ENCODE measurements at places on chromosomes 1 and 21.

- DNase-seq: no peak
These were observed 113.4 kb downstream of the DISP1 start for GRCh38 chr1:222928212-222928611.

GRCh38 chr1:218211241-218211640 lies 73.9 kb upstream of the RRP15 start:
- peak; percentile 25 for DNase-seq

- DNase-seq: no peak
These were observed 149.9 kb downstream of the ZNF326 start for GRCh38 chr1:90144820-90145219.

DNA sequence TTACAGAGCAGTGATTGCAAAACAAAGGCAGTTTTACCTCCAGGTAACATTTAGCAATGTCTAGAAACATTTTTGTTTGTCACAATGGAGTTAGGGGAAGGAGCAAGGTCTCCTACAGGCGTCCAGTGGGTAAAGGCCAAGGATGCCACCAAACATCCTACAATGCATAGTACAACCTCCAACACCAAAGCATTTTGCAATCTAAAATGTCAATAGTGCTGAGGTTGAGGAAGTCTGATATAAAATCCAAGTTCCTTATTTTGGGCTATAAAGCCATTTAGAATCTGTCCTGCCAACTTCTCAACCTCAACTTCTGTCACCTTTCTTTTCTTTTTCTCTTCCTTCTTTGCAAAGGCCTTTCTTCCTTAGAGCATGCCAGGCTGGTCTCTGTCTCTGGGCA lies 111.2 kb downstream of the FASLG start:
- DNase-seq: no peak

- no peak for DNase-seq
These were observed 116.3 kb upstream of the CACYBP start for GRCh38 chr1:174883409-174883808.

- DNase-seq: no peak
These were observed 61.8 kb upstream of the PTGFRN start for GRCh38 chr1:116847688-116848531.

DNA sequence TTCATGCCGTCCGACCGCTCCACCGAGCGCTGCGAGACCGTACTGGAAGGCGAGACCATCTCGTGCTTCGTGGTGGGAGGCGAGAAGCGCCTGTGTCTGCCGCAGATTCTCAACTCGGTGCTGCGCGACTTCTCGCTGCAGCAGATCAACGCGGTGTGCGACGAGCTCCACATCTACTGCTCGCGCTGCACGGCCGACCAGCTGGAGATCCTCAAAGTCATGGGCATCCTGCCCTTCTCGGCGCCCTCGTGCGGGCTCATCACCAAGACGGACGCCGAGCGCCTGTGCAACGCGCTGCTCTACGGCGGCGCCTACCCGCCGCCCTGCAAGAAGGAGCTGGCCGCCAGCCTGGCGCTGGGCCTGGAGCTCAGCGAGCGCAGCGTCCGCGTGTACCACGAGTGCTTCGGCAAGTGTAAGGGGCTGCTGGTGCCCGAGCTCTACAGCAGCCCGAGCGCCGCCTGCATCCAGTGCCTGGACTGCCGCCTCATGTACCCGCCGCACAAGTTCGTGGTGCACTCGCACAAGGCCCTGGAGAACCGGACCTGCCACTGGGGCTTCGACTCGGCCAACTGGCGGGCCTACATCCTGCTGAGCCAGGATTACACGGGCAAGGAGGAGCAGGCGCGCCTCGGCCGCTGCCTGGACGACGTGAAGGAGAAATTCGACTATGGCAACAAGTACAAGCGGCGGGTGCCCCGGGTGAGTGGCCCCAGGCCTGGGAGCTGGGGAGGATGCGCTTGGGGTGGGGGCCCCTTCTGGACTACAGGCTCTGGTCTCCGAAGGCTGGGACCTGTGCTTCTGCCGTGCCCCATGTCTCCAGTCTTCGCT lies 1.1 kb downstream of the SKI start:
- DNase-seq: no peak

DNA sequence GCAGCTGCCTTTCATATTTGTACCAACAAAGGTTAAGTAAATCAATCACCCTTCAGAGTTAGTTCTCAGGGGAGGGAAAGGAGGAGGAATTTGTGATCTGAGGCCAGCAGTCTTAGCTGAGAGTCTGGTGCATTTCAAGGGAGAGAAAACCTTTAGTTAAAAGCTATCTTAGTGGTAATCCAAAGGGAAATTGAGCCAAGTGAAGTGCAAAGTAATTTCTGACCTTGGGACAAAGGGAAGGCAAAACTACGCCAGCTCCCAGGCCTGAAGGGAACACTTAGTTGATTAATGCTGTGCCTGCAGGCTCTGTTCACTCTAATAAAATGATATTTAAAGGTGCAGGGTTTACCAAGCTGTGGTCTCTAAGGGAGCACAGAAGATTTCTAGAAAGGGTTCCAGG lies 23.1 kb upstream of the FMOD start:
- no peak for DNase-seq

- no peak for DNase-seq
These were observed 22.9 kb downstream of the LCA5L start for GRCh38 chr21:39422527-39423241.

- DNase-seq: no peak
These were observed 90.1 kb upstream of the ROR1 start for GRCh38 chr1:63683759-63684158.

GRCh38 chr1:179984101-179984500 lies 29.5 kb downstream of the CEP350 start:
- DNase-seq: no peak

DNA sequence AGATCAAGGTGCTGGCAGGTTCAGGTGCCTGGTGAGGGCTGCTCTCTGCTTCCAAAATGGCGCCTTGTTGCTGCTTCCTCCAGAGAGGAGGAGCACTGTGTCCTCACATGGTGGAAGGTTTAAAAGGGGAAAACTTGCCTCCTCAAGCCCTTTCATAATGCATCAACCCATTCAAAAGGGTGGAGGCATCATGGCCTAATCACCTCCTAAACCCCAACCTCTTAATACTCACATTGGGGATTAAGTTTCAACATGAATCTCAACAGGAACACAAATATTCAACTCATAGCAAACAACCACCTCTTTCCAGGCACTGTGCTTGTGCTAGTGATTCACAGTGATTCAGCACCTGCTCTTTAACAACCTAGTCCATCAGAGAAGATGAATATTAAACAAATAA lies 4.2 kb downstream of the S100A12 start:
- DNase-seq: no peak

DNA sequence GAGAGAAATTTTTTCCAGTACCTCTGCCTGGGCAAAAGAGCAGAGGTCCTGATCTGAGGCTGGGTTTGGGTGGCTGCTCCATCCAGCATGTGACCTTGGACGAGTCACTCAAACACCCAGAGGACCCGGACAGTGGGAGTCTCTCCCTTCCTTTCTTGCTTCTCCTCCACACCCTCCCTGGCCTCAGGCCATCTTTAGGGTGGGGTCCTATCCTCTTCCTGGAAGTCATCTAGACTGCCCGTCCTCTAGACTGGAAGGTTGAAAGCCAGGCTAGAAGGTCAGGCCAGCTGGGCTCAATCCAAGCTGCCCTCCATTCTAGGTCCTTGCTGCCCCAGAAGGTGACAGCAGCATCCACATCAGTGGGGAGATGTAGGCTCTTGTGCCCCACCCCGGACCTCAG lies 599.5 kb downstream of the MATN1 start:
- DNase-seq: no peak

DNA sequence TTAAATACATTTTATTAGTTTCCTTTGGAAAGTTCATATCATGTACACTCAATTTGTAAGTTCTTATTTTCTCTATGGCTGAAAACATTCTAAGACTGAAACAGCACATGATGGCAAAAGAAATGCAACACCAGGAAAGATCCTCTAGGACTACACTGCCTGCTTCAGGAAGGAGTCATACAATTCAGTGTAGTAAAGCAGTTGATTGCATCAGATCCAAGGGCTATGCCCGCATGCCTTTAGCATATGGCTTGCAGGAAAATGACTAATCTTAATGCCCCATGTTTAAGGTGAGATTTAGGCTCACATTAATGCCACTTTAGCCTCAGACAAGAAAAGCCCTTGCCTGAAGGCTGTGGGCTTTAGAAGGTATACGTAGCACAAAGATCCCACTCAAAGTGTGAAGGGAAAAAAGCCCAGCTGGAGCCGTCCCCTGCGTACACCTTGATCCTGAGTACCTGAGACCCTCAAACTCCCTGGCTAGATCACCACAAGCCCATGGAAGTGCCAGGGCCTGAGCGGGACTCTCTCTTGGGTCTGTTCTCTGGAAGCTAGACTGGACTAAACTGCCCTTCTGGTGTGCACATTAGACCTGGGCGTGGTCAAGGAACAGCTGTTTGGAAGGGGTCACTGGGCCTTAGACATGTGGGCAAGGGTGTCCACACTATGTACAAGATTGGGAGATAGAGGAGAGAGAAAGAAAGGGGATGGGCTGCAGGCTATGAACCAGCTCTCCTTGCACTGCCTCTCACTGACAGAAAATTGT lies 52.9 kb downstream of the ESRRG start:
- no peak for DNase-seq

DNA sequence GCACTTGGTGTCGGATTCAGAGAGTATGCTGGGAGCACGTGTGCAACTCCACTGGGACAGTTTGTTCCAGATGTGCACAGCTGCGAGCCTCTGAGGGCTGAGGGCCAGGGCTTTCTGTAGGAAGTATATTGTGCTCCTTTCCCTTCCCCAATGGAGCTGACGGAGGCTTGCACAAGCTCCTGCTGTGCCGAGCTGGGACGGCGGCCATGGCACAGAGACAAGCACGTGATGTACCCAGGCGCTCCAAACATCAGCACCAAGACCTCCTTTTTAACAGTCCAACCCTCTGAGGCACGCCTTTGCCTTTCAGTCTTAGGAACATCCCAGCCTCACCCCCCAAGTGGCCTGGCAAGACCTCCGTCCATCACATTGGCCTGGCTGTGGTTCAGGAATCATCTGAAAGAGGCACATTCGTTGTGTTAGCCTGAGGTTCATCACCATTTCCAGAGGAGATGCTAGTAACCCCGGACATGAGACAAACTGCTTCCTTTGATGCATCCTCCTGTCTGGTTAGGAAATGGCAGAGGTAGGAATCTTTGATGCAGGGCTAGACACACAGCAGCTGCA lies 339.2 kb upstream of the KAZN start:
- no peak for DNase-seq

DNA sequence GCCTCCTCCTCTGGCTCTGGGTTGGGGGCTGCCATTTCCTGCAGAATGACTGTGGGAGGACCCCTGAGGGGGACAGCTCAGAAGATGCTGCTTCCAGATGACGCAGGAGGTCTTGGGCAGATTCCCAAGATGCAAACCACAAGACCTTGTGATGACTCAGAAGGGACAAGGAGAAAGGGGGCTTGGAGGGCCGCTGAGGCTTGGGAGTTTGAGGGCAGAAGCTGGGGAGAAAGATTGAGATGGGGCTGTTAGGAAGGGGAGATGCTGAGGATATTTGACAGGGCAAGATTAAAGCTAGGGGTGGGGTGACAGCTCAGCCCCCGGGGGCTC lies 7.5 kb downstream of the PTPRU start:
- no peak for DNase-seq

DNA sequence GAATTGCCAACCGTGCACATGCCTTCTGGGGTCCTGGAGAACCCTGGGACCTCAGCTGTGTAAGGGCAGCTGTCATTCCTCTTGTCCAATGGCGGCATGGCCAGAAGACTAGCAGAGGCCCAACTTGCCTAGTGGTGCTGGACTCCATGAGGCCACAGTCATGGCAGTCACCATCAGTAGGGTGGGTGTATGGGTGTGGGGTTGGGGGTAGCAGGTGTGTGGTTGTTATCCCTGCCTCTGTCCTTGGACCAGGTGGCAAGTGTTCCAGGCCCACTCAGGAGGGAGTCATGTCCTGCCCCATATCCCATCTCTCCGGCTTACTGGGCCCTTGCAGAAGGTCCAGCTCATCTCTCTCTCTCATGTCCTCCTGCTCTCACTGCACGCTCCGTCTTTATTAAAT lies 1596.2 kb downstream of the MRPL39 start:
- DNase-seq: no peak

DNA sequence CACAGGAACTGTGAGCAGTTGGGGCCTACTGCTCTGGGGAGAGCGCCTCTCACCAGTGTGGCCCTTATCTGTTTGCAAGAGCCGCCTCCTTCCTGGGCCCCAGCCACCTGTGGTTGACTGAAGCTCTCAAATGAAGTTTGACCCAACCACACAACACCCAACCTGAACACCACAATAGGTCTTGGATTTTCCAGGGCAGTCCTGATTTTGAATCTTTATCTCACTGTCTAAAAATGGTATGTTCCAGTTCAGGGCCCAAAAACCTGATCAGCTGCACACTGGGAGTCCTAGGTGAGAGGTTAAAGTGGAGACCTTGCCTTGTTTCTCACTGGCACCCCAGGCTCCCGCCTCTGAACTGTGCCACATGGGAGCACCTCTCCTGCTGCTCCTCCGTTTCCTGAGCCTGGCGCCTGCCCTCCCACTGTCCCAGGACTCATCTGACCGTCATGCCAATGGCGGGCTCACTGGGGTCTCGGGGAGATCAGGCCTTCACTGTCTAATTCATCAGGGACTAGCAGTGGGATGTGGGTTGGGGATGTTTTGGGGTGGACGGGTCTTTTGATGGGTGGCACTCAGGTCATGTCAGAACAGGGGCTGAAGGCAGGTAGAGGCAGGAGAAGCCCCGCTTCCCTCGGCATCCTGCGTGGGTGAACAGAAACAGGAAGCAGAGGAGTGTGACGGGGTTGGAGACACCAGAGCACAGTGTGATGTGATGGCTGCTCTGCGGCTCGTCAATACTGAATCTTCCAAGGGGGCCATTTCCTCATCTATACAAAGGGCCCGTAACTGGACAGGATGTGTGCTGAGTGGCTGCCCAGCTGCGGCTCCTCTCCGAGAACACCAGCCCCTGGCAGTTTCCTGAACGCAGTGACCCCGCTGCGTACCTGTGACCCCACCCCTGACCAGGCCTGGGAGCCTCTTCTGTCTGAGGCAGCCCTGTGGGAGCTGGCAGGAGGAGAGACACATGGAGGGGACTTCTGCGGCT lies 59.6 kb upstream of the ITPKB start:
- no peak for DNase-seq

DNA sequence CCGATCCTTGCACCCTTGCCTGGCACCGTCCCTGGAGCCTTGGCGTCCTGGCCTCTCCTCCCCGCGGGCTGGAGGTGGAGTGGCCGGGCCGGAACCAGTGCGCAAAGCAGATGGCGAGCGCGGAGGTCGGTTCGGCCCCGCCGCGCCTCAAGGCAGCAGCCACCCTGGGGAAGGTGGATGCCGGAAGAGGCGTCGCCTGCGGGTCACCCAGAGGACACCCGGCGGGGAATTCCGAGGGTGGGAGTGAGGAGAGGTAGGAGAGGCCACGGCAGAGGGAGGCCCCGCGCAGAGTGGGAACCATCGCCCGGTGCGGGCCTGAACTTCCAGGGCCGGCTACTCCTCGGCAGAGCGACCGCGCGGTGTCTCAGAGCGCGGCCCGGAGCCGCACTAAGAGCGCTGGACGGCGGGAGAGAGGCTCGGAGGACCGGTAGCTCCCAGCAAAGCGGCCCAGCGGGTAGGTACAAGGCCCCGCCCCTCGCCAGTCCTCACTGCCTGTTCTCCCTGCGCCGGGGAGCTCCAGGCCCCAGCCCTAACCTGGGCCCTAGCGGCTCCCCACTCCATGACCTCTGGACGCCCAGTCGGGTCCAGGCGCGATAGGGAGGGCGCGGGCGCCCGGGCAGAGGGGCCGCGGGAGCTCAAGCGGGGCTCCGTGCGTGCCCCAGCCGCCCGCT lies at the start of gene RNF207:
RNF207 (plus strand) TSS at position 271 of the 671 bp plus-strand sequence. CDS start 417 bp downstream, outside the sequence.
- DNase-seq: peak; percentile 67

GRCh38 chr1:116313776-116314175 lies 59.3 kb upstream of the ATP1A1 start:
- no peak for DNase-seq
